Stimulated activated CD4-positive, alpha-beta T cell treated with anti-CD3 and anti-CD28 coated beads, Interleukin-12 subunit alpha, Interleukin-12 subunit beta, amount 100 ng/mL, for 4 hours (primary cell): ENCODE measurements at places on chromosomes 2 and 18.

- no peak for DNase-seq
Measured at GRCh38 chr2:40639320-40639719, 187.4 kb upstream of the SLC8A1 start.

DNA sequence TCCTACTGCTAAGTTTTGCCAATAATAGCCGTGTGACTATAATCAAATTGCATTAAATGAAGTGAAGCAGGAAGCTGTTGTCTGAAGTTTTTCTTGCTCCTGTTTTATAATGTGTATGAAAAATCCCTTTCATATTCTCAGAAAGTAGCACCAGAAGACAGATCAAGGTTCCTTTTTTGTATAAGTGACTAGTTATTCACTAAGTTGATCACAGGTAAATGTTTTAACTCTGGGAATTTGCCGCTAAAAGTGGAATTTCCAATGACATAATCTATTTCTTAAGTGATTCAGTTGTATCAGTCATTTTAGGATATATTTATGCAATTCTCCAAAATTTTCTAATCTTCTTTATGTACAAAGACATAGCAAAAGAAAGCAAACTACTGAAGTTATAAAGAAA lies 99.6 kb downstream of the DPP4 start:
- DNase-seq = no peak

DNA sequence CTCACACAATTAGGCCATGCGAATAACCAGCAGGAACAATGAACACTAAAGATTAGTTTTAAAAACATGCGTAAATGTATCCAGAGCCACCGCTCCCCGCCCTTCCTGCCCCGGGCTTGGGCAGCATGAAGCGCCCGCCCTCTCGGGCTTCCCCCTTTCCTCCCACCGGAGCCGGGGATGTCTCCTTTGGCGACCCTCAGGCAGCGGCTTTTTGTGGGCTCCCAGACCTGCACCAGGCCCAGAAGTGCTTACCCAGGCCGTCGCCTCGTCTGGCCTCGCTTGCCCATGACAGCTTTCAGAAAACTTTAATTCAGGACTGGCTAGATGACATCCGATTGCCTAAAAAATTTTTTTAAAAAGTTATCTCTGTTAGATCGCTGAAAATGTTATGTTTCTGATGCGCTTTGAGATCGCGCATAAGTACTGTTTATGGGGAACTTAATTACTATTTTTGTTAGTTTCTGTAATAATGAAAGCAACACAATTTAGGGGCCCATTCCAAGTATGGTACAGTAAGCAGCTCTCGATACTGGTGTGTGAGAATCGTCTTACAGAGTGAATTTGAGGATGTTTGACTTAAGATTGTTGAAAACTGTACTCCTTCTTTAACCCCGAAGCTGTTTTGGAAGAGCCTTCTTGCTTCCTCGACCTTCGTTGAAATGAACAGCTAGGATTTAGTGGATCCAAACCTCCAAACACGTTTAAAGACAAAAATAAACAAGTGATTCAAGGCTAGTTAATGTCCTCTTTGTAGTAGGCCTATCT lies 1.1 kb downstream of the MAP3K20 start:
- peak; percentile 8 for DNase-seq

DNA sequence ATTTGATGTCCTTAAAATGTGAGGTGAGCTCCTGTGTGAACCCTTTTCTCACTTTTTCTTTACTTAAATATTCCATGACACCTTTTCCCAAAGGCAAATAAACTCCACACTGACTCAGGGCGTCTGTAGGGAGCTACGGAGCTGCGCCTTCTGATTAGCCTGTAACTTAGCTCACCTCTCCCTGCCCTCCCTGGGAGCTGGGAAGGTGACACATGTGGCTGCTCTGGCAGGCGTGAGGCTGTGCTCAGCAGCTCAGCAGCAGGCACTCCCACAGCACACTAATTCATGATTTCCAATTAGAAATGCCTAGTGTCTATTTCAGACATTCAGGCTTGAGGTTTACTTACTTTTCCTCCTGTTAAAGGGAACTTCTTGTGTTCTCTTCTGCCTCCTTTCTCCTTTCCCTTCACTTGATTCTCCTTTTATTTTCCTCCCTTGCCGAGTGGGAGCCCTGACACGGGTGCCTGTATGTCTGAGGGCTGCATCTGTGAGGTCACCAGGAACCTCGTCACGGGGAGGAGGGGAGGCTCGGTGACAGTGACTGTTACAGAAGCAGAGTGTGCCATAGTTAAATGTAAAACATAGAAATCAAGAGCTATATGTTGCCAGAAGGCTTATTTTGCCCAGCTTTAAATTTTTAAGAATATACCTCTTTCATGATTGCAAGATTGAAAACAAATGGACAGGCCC lies 437.1 kb downstream of the DCDC2C start:
- DNase-seq = no peak

DNA sequence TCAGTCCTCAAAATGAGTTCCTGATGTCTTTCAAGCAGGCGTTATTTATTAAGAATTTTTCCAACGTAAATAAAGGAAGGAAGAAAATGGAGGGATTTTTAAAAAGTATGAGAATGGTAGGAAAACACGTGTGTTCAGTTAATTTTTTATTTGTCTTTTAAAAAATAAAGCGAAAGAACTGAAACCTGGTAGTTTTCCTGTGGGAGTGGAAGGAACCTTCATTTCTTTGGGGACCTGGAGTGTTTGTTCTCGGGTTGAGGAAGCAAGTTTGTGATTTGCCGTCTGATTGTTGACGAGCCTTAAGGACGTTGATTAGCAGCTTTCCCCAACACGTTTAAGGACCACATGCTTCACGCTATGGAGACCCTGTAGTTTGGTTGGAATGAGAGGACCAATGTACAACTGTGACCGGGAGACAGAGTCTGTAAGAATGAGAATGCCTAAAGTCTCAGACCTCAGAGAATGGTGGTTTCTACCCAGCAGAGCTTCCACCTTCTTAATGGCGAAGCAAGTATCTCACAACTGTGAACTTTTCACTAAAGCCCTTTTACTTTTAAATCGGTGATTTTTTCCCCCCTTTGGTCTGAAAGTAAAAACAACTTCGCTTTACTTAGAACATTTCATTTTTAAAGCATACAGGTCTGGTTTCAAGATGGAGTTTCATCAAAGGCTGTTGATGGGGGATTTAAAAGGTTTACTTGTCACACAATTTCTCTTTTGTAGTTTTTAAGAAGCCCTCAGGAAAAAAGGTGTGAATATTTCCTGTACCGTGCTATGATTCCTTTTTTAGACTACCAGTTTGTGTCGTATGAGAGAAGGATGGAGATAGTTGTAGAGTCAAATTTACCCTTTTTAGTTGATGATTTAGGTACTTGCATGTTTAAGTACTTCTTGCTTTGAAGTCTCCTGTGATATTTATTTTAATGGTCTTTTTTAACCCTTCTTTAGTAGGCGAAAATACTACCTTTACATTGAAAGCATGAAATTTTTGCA lies 1.4 kb downstream of the TTC39C start:
- DNase-seq = no peak

DNA sequence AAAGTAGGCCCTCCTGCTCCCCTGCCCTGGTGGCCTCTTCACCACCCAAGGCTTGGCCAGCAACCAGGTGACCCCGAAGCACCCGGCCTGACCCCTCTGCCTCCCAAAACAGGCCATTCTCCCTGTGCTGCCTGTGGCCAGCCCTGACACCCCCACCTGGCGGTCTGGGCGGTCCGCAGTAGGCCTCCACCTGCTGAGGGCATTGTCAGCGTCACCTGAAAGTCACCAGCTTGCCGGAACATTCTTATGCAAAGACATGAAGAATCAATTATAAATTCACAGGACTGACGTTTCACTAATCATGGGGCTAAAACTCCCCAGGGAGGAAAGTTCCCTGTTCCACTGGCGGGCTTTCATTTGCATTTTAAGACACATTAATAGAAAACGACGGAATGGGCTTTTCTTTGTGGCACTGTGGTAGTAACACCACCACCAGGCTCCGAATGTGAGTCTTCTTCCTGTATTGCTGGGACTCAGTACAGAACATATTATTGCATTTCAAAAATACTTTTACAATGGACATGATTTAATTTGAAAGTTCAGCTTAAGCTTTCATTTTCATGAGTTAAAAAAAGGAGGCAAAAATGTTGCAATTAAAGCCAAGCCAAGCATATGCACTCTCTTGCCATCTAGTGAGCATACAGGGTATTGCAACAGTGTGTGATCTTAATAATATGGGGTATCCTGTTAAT lies 57.4 kb downstream of the ADI1 start:
- DNase-seq = no peak

GRCh38 chr2:222548992-222549391 lies 106.9 kb downstream of the FARSB start:
- no peak for DNase-seq

- DNase-seq = no peak
Measured at GRCh38 chr2:162090109-162090508, 16.1 kb upstream of the DPP4 start.

GRCh38 chr2:916935-917334 lies 33.7 kb upstream of the SNTG2 start:
- no peak for DNase-seq

- DNase-seq = no peak
Measured at GRCh38 chr2:95158441-95158840, 1.2 kb downstream of the ZNF514 start.

DNA sequence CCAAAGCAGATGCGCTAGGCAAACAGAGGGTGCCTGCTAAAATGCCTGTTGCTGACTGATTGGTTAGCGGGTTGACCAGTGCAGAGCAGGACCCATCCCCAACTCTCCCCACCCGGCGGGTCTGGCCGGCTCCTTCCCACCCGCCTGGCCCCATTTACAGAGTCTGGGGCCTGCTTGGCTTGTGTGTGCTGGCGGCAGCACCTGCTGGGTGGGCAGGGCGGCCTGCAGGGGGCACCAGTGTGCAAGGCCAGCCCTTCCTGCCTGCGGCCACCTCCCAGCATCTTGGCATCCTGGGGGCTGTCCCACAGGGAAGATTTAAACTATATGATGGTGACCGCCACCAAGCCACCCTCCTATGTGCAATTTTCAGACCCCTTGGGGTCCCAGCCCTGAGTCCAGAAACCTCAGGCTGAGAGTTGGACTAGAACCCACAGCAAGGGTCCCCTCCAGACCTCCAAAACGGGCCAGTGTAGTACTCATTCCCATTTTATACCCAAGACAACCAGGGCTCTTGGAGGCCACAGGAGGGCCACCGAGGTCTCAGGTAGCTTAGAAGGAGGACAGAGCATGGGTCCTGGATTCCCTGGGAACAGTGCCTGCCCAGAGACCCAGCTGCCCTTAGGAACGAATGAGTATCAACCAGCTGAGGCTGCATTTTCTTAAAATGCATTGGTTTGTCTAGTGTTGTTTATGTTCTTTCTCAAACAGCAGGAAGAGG lies 173.6 kb downstream of the SMAD7 start:
- peak; percentile 73 for DNase-seq

GRCh38 chr2:186688813-186689212 lies 5.0 kb upstream of the FAM171B start:
- DNase-seq = no peak

GRCh38 chr2:16330571-16330970 lies 335.1 kb downstream of the CYRIA start:
- no peak for DNase-seq

GRCh38 chr18:70044632-70045031 lies 97.0 kb upstream of the CD226 start:
- DNase-seq = no peak

DNA sequence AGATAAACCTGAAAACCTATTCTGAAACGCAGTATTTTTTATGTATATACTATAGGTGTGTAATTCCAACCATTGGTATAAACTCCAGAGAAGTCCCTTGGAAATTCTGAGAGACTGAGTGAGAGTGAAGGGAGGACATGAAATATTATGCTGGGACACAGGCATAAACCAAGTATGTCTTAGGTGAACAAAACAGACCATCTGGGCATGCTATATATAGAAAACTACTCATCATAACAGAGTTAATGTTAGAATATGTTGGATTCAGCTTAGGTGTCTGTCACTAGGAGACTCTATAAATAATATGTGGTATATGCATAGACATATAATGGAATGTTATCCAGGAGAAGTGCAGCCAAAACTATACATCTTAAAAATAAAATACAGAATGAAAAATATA lies 282.6 kb downstream of the LRP1B start:
- no peak for DNase-seq

- no peak for DNase-seq
Measured at GRCh38 chr2:217479566-217479965, 523.2 kb downstream of the TNS1 start.

DNA sequence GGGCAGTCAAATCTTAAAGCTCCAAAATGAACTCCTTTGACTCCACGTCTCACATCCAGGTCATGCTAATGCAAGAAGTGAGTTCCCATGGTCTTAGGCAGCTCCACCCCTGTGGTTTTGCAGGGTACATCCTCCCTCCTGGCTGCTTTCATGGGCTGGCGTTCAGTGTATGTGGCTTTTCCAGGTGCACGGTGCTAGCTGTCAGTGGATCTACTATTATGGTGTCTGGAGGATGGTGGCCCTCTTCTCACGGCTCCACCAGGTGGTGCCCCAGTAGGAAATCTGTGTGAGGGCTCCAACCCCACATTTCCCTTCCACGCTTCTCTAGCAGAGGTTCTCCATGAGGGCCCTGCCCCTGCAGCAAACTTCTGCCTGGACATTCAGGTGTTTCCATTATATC lies 105.2 kb upstream of the MSTN start:
- DNase-seq = no peak

GRCh38 chr2:37554155-37554510 lies 117.3 kb downstream of the CDC42EP3 start:
- no peak for DNase-seq

- no peak for DNase-seq
Measured at GRCh38 chr2:136331226-136331625, 213.3 kb upstream of the CXCR4 start.

DNA sequence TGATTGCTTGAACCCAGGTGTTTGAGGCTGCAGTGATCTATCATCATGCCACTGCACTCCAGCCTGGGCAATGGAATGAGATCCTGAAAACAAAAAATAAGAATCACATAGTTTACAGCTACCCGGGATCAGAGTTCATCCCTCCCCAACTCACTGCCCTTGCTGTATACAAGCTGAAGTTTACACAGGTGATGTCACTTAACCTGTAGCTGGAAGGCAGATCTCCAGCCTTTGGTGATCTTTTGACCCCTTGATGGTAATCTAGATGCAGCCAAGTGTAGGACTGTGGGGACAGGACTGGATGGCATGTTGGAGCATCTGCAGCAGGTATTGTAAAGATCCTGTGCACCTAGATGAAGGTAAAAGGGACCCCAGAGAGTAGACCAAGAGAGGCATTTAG lies 66.7 kb upstream of the SLC14A2 start:
- no peak for DNase-seq

DNA sequence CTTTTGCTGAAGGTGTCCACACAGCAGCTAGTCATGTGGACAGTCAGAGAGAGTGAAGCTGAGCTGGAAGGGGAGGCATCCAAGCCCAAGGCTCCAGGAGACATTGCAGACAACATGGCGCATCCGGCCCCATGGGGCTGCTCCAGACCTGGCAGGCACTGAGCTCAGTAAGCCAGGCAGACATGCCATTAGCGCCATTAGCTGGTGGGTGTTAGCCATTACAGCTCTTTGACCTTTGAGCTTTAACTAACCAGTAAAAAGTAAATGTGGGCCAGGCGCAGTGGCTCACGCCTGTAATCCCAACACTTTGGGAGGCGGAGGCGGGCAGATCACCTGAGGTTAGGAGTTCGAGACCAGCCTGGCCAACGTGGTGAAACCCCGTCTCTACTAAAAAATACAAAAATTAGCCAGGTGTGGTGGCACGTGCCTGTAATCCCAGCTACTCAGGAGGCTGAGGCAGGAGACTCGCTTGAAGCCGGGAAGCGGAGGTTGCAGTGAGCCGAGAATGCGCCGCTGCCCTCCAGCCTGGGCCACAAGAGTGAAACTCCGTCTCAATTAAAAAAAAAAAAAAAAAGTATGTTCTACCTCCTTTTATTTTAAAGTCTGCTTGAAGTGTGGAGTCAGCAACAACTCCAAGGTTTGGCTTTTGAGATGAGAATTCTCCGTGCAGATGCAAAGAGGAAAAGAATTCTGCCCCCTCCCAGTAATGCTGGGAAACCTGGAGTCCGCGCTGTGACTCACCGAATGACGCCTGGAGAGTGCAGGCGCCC lies 69.4 kb downstream of the TWSG1 start:
- DNase-seq = peak; percentile 14
